ENCODE measurements at places on chromosomes 16 and 17.
A peak's percentile ranks its signal among the peaks of the same experiment; 100 is the strongest.

GRCh38 chr17:2975469-2975958 is 87.9 kb downstream of the OR1D5 start:
- no peak for DNase-seq

GRCh38 chr17:5661491-5662125 is 77.3 kb upstream of the NLRP1 start:
- no peak for DNase-seq

DNA sequence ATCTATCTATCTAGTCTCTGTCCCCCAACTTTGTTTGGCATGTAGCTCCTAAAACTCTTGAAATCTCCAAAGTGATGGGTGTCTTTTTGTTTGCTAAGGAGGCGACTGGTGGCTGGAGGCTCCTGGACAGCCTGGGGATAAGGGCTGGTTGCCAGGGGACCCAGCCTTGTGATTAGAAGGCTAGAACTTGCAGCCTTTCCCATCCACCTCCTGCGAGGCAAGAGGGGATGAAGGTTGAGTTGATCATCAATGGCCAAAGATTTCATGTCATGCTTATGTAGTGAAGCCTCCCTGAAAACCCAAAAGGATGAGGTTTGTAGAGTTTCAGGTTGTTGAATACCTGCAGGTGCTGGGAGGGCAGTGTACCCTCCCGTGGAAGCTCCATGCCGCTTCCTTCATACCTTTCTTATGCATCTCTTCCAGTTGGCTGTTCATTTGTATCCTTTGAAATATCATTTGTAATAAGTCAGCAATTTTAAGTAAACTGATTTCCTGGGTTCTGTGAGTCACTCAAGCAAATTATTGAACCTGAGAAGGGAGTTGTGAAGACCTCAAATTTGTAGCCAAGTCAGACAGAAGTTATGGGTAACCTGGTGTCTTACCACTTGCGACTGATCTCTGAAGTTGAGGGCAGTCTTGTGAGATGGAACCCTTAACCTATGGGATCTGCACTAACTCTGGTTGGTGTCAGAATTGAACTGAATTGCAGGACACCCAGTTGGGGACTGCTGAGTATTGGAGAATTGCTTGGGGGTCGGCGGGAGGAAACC is 202.4 kb downstream of the SEC14L1 start:
- DNase-seq, result no peak

- DNase-seq, result no peak
These were observed 801 bp downstream of the VPS35 start for GRCh38 chr16:46688101-46688653.

DNA sequence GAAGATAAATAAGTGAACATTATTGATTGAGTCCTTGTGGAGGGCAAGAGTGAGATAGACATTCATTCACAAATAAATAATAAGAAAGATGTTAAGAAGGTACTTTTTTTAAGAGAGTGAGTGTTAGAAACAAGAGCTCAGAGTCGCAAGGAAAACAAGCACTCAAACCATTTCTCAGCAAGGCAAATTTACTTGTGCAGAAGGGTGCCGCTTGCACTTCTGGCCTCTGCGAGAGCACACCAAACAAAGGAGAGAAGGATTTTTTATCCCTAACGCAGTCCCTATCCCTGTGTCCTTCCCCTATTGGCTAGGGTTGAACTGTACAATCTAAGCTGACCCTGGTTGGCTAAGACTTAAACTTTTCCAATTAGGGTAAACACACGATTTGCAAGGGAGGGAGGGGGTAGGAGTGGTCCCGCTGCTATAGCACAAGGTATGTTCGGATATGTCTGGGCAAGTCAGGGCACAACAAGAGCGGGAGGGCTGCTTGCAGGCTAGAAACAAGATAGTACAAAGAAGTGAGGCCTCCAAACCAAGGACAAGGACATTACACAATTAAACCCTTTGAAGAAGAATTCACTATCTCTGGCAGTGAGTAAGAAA is 156.2 kb downstream of the PPM1E start:
- DNase-seq, result no peak

- peak; percentile 60 for DNase-seq
These were observed 120.9 kb downstream of the METRNL start for GRCh38 chr17:83200231-83200699.

DNA sequence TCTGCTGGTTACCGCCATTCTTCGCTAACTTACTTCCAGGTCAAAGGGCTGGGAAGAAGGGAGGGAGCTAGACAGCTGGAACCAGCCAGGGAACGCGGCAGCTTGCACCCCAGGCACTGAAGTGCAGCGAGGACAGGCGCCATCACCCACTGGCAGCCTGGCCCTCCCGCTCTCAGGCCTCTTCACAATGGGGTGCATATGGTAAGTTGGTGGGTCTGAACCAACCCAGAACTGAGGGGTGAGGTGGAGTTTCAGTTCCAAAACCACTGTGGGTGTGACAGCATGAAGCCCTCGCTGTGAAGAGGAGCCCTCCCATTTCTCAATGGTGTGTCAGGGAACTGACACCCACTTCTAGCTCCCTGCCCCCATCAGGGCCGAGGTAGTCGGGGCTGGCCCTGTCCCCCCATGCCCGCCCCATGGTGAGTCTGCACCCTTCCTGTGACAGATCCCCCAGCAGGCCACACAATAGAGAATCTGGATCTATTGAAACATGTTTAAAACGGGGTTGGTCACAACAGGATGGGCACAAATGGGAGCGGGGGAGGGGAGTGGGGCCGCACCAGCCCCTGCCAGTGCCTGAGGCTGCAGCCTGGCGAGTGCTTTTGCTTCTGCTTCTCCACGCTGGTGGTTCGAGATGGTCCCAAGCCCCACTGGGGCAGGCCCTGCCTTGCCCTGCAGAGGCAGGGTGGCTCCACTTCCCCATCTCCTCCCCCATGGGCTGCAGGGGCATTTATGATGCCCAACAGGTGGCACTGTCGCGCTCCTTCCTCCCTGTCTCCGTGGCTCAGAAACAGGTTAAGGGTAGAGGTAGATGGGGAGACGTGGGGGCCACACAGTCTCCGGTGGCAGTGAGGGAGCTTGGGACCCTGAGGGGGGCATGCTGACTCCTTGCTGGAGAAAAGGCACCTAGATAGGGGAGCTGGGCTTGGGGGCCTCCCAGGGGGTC is 2.3 kb downstream of the LIMD2 start:
- peak; percentile 42 for DNase-seq

GRCh38 chr16:15054357-15055140 is 1.3 kb downstream of the NTAN1 start:
- DNase-seq, result no peak

All from PC-9 (cell line).